GM04504 (cell line): ENCODE measurements at places on chromosomes 3 and 15.

DNA sequence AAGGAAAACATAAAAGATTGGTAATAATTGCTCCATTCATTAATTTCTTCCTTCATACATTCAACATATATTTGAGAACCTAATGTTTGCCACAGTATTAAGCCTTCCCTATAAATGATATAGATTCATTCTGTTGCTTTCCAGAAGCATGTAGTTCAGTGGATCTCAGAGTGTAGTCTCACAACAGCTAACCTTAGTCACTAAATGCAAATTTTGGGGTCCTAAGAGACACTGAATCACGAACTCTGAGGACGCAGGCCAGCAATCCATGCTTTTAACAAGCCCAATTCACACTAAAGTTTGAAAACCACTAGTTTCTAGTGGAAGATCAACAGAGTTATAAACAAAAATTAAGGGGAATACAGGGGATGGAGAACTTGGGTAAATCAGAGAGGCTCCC lies 7.2 kb upstream of the AQR start:
- no peak for DNase-seq

- DNase-seq, result no peak
Measured at GRCh38 chr3:100060685-100061484, 53.4 kb downstream of the FILIP1L start.

DNA sequence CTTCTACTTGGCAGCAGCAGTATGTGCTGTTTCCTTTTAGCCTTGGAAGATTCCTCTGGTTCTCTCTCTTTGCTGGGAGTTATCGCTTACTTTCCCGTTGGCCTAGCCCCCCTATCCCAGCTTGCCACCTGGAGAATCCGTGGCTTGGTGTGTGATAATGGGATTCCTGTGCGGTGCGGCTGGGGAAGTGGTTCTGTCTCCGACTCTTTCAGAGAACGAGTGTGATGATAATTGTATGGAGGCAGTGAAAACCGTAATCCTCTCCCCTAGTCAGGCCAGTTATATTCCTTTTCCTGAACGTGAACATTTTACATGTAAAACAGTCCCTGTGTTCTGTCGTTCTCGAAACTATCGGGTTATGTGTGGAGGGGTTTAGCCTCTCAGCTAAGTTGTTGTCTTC lies 300.1 kb upstream of the C2CD4B start:
- no peak for DNase-seq

GRCh38 chr3:54165865-54166264 lies 43.5 kb downstream of the CACNA2D3 start:
- no peak for DNase-seq

DNA sequence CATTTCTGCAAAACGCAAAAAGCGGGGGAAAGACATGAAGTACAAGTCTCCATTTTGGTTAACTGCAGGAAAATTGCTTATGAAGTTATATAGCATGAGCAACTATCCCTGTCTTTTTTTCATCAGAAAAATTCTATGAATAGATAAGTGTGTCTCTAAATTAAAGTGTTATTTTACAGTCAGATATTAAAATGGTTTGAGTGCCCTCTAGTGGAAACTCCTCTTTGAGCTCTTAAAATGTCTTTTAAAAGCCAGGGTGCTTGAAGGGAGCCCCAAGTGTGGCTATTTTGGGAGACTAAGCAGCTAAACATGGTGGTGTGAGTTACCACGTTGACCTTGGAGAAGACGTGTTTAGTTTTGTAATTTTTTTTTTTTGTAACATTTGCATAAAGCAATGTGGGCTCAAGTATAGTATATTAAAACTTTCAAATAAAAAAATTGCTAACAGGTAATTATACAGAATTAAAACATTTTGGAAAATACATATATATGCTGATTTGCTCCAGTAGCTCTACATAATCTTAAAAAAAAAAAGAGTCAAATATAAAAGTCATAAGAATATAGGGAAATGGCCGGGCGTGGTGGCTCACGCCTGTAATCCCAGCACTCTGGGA lies 77.2 kb downstream of the PPP2R3A start:
- DNase-seq, result peak; percentile 27

- DNase-seq, result no peak
Measured at GRCh38 chr15:79991826-79992225, 20.8 kb upstream of the BCL2A1 start.

DNA sequence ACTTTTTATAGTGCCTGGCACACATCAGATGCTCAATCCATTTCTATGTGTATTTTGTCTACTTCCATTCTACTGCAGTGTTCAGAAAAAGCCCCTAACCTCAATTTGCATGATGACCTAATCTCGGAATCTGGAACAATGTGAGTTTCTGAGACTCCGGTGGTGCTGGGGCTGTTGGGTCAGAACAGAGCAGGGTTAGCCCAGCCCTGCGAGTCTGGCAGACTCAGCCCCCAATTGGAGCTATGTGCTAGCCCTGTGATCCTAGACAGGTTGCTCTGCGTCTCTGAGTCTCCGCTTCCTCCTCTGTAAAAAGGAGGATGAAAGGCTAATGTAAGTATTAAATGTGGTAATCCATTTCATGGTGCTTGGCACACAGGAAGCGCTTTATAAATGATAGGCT lies 95.0 kb upstream of the ICE2 start:
- DNase-seq, result no peak

DNA sequence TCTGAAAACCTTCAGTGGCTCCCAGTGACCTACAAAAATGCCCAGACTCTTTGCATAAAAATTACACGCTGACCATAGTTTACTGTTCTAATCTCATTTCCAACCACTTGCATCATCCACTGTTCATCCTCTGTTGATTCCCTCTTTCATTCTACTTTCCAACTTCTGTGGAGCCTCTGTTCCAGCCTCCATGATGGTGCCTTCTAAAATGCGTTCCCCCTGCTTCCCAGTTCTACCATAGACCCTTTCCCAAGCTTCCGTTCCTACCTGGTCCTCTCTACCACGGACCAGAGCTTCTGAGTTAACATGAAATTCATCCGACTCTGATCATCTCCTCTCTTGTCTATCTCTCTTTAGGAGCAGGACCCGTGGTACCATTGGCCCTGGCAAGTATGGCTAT lies 127.0 kb downstream of the THSD4 start:
- no peak for DNase-seq

DNA sequence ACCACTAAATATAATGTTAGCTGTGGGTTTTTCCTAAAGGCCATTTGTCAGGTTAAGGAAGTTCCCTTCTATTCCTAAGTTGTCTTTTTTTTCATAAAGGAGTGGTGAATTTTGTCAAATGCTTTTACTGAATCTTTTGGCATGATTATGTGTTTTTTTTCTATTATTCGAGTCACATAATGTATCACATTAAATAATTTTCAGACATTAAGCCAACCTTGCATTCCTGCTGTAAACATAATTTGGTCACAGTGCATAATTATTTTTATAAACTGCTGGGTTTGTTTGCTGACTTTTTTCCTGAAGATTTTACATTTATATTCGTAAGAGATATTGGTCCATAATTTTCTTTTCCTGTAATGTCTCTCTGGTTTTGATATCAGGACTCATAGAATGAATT lies 101.8 kb upstream of the SPRED1 start:
- DNase-seq, result no peak

- DNase-seq, result no peak
Measured at GRCh38 chr3:184738982-184739381, 27.1 kb upstream of the MAGEF1 start.

DNA sequence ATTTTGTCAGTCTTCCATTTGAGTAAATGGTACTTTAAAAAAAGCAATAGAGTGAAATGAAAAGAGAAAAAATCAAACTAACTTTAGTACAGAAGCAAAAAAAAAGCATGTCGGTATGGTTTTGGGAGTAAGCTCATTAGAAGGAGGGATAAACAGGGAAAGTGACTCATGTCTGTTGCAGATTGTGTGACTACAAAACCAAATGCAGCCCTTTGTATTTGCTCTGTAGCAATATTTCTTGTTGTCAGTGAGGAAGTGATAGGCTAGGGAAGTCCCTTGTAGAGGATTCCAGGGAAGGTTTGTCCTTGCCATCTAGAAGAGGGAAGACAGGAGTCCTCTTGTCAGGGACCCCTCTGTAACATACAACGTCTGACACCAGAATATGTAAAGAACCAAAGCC lies 150.5 kb upstream of the POU1F1 start:
- DNase-seq, result no peak
